ENCODE measurements at places on chromosomes 5 and 9.

DNA sequence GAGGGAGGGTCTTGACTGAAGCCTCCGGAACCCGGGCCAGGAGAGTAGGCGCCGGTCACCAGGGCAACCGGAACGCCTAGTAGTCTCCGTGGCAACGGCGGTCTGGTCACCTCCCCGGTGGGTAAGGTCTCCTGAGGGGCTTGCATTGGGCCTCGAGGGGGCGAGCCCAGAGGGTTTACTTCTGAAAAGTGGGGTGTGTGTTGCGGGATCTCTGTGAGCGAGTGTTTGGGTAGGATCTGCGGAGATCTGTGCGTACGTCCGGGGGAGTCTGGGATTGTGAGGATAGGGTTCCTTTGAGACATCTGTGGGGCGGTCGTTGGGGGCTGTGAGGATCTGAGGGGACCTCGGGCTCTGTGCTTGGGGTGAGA is at the start of gene FAM221B:
Gene FAM221B, minus strand, starts transcription at position 17 of the 368 bp plus-strand sequence. CDS start 2,571 bp downstream, outside the sequence.
- no peak for DNase-seq

- DNase-seq: no peak
Measured at GRCh38 chr9:109052416-109052815, 39.1 kb upstream of the CTNNAL1 start.

DNA sequence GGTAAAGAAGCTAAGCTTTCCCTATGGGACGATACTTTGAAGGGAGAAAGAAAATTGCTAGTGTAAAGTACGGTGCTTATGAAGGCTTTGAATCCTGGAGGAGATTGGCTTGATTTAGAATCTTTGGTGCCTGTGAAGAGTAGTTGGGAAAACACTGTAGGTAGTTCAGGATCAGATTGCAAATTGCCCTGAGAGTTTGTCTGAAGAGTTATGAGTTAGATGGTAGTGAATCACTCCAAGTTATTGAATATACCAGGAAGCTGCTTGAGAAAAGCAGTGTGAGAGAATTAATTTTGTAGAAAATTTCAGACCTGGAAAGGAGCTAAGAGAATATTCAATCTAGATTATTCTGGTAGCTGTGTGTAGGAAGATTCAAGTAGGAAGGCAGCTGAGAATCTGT is 11.5 kb downstream of the MAN2A1 start:
- DNase-seq: no peak

GRCh38 chr9:108205276-108205675 is 650.5 kb downstream of the ACTL7B start:
- DNase-seq: no peak

DNA sequence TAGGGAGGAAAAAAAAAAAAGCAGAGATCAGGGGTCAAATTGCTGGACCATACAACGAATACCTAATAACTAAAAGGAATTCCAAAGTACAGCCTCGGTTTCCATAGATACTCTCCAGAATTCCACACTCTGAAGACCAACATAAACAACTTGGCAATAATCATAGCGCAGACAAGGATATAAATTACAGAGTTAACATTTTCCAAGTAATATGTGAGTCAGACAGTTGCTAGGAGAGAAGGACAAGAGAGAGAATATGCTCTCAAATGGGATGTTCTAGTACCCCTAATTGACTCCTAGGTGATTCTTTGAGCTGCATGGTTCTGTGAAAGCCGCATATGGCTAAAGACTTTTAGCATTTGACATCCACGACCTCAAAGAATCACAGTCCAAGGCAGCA is 165.2 kb downstream of the FRMD3 start:
- DNase-seq: no peak

DNA sequence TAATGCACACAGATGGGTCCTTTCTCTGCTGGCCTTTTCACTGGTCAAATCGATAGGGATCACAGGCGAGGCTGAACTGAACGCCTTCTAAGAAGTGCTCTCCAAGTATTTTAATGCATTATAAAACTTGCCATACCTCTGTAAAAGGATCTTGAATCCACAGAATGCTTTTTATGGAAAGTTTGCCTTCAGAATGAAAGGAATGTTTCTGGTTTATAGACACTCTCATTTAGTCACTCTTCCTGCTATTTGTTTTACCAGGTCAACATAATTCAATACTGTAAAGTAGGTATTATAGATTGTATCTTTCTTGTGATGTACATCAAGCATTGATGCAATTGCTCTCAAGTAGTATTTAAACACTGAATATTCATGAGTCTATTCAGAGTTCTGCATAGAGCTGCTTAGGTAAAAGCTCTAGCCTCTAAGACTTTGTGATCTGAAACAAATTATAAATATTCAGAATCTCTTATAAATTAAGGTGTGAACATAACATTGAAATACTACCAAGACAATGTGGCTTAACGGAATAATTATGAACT is 308.4 kb downstream of the ISL1 start:
- DNase-seq: no peak

GRCh38 chr5:2860101-2860500 is 108.6 kb upstream of the IRX2 start:
- DNase-seq: no peak

DNA sequence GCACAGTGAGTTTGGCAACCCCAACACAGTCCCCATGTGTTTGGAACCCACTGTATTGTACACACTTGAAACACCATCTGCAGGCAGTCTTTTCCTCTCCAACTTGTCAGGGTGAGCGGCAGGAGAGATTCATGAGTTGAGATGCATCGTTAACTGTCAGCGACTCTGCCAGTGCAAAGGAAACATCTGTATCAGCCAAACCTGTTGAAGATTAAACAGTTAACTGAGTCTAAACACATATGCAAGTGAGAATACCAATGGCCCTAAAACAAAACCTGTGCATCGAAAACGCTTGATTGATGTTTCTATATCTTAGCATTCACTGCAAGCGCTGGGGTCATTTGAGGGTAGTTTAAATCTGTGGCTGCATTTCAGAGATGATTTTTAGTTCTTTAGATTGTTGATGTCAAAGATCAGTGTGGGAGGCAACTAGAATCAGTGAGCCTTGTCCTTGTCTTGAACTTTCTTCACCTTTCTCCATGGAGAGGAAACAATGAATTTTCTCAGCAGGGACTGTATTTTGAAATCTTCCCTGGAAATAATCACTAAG is 41.3 kb upstream of the PAM start:
- no peak for DNase-seq
